ENCODE measurements at places on chromosomes 7 and 10.

GRCh38 chr10:29957907-29958331 is 101.5 kb downstream of the JCAD start:
- DNase-seq: no peak

DNA sequence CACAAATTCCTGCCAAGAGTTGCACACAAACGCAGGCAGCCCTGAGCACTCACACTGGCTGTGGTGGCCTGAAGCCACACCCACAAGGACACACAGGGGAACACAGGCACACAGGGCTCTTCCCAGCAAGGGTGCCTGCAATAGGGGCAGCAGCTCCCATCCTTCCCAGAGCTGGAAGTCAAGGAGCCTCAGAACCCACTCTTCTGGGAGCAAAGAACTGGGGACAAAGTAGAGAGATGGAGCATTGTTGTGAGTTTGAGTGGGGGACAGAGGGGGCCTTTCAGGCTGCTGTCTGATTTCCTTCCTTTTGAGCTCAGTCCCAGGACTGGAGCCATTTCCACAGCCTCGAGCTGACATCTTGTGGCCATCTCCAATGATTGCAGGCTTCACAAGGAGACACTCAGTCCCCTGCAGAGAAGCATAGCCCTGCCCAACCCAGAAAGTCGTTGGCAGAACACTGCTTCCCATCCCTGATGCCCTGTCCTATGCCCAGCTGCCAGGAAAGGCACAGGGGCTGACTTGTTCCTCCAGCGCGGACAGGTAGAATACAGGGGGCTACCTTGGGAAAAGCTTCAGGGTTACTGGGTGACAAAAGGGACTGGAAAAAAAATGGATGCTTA is 34.4 kb upstream of the SLF2 start:
- peak; percentile 44 for DNase-seq

DNA sequence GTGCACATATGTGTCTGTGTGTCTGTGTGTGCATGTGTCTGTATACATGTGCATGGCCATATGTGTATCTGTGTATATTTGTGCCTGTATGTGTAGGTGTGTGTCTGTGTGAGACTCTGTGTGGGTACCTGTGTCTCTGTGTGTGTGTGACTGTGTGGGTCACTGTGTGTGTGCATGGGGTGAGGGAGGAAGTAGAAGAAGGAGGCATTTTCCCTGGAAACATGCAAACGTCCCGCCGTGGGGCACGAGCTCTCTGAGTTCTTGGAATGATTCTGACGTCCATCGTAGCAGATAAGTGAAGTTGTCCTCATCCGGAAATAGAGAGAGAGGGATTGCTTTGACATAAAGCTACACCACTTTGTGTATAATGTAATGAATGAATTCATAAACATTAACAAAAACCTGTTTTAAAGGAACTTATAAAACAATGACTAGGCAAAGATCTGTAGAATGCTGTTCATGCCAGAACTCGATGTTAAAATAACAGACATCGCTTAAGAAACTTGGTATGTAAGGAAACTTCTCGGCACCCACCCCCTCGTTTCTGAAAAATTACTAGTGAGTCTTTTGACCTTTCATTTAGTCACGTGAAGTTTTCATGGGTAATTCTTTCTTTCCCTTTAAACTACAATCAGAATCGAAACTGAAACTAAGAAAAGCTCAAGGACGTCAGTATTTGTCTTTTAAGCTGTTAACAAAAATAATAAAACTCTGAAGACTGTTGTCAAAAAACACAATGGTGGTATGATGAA is 43.6 kb upstream of the KLF6 start:
- no peak for DNase-seq

- DNase-seq: peak; percentile 3
Measured at GRCh38 chr10:116170815-116171250, 102.2 kb downstream of the GFRA1 start.

DNA sequence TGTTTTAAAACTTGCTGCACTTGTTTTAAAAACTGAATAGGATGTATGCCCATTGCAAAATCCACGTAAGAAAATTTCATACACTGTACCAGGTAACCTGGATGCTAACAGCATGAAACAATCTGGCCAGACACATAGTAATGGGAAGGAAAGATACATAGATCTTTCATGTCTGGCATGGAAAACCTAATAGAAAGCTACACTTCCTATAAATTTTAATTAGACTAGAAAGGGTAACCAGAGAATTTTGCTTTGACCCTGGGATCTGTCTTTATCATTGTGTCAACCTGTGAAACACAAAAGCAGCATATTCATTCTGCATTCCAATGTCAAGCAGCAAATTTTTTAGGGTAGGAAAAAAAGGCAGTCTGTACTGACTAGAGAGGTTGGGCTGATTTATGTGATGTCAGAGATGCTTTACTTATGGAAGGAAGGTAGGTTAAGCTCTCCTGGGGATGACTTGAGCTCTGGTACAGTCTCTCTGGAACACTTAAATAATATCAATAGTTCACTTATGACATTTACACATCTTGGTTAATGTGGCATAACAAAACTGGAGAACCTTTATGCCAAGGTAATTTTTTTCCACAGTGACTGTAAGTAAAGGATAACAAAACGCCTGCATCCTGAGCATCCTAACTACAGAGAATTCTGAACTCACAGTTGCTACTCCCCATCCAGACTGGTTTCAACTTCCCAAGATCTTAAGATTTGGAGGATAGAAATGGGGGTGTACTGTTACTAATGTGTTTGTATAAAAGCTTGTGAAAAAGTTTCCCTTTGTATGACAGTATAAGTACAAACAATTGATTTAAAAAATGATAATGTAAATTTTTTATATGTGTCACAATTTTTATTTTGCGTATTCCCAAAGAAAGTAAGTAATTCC is 44.7 kb downstream of the DOCK4 start:
- no peak for DNase-seq
